ENCODE measurements at places on chromosomes 7 and 10.

GRCh38 chr7:87058744-87059524 lies 520 bp downstream of the ELAPOR2 start:
- no peak for DNase-seq

DNA sequence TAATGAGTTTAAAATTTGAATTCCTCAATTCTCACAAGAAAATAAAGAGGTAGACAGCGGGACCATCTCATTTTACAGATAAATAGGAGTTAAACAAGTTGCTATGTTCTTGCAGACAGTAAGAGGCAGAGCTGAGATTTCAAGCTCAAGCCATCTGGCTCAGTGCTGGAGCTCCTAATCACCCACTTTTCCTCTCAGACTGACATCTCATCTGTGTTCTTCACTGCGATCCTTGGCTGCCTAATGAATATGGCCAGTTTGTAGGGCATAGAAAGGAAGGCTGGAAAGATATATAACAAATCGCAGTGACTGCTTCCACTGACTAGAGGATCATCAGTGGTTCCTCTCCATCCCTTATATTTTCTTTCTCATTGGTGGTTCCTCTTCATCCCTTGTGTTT lies 151.2 kb downstream of the MPP7 start:
- DNase-seq = no peak

- DNase-seq = no peak
Measured at GRCh38 chr10:1488970-1489548, 248.3 kb downstream of the ADARB2 start.

DNA sequence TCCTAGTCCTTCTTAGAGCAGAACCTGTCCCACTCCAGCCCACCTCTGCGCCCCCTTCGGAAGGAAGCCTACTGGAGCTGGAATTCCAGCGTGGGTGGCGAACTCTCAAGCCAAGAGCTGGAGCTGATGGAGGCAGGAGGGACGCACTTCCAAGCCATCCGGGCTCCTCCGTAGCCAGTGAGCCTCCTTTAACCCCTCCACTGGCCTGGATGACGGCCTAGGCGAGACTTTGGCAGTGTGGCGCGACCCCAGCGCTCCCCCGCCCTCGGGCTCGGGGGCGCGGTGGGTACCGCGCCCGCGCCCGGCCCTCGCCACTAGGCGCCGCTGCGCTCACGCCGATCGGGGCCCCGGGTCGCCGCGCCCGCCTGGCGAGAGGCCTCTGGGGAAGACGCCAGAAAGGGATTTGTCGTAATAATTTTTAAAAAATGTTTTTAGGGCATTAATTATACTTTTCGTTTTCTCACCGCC lies 5.1 kb upstream of the EMX2 start:
- no peak for DNase-seq

DNA sequence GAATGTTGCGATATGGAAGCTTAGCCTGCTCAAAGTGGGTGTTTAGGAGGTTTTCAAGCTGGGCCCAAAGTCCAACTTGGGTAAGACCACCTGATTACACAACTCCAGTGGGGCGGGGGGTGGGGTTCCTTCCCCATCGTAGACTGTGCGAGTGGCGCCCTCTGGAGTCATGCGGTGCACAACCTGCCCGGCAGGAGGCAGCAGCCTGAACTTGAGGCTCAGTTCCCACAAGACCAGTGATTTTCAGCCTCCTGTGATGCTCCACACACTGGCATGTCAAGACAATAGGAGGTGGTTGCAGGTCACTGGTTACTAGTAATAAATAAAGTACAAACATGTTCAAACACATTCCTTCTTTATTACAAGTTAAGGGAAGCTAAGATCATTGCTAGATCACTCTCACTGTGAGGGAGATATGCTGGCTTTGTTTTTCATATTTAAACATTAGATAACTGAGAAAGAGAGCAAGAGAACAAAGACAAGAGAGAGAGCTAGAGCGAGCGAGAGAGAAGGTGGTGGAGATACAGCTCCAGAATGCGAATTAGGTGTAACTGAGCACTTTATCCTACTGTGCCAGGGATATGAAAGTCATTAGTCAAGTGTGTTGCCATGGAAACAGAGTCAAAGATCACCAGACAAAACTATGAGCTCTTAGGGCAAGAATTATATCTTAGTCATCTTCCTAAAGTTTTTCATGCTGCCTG lies 97.4 kb upstream of the BMPER start:
- DNase-seq = no peak

DNA sequence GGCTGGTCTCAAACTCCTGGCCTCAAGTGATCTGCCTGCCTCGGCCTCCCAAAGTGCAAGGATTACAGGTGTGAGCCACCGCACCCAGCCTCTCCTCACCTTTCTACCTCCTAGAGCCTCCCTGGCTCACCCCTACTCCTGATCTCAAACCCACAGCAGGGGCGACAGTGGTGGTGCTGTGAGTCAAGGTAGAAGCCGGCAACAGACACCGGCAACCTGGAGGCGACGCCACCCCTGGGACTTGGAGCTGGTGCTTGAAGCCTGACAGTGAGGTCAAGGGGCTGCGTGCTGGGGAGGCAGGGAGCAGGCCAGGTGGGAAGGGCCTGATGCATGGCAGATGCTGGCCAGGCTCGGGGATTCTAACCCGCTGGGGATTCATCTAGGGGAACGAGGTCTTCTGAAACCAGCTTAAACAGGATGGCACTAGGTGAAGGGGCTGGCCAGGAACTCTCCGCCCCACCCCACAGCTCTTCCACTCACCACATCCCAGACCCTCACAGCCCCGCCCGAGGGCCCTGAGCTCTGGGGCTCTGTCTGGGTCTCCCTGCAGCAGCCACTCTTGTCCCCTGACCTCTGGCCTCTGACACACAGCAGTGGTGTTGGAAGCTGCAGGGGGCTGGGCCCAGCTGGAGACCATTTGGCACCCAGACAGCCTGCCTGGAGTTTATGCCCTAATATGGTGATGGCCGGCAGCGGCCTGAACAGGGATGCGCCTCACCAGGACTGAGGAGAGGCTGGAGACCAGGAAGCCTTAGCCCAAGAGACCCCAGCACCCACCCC lies 16.4 kb downstream of the KCNH2 start:
- no peak for DNase-seq

DNA sequence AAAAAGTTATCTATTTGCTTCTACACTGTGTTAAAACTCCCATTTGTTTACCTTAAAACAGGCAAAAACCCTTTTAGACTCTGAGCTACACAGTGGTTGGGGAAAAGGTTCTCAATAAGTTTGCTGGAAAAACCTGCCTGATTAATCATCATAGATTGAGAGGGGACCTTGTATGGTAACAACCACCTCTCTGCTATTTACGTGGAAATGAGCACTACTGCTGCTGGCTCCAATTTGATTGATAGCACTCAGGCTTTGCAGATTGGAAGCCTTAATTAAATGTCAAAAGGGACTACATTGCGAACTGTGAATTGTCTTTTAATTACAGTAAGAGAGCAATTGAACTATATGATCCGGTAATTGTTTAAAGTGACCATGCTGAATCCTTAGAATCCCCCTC lies 119.0 kb upstream of the IMMP2L start:
- DNase-seq = no peak

DNA sequence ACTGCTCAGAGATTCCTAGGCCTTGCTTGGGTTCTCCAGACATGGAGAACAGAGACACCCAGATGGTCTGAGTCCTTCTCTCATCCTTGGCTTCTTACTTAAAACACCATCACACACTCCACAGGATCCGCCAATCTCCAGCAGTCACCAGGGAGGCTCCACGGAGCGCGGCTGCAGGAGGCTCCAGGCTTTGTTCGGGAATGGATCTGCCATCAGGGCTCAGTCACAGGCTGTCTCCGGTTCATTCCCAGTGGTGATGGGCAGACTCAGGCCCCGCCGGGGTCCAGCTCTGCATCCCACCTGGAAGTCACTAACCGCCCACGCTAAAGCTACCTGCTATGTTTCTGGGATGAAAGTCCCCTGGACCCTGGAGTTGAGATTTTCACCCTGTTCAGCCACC lies 312.9 kb downstream of the TCERG1L start:
- no peak for DNase-seq

DNA sequence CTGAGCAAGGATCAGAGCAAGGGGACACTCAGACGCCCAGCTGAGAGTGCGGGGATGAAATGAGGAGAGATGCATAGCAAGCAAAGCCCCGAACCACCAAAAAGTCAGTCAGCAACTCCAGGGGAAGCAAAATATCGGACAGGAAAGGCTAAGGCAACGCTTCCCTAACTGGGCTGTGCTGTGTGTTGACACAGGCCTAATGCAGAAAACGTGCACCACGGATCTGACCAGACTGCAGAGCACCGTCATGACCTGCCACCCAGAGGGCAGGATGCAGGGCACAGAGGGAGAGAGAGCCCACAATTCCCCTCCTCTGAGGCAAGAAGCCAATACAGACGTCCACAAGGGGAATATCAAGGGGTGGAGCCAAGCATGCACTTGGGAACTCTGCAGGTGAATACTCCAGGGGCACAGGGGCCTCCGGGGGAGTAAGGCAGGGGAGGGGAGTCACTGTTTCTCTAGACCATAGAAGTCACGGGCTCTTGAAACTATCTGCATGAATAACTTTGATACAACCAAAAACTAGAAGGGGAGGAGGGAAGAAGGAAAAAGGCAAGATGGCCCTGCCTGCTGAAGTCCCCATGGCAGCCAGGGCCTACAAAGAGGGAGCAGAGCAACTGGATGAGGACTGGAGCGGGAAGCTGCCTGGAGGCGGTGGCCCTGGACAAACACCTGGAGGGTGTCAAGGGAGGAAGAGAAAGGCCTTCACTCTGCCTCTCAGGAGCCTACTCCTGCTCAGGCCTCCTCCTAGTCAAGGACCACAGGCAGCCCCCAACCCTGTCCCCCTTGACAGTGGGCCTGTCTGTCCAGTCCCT lies 26.2 kb downstream of the GRID1 start:
- DNase-seq = no peak

GRCh38 chr10:91796331-91797047 lies 1.7 kb upstream of the TNKS2 start:
- no peak for DNase-seq

DNA sequence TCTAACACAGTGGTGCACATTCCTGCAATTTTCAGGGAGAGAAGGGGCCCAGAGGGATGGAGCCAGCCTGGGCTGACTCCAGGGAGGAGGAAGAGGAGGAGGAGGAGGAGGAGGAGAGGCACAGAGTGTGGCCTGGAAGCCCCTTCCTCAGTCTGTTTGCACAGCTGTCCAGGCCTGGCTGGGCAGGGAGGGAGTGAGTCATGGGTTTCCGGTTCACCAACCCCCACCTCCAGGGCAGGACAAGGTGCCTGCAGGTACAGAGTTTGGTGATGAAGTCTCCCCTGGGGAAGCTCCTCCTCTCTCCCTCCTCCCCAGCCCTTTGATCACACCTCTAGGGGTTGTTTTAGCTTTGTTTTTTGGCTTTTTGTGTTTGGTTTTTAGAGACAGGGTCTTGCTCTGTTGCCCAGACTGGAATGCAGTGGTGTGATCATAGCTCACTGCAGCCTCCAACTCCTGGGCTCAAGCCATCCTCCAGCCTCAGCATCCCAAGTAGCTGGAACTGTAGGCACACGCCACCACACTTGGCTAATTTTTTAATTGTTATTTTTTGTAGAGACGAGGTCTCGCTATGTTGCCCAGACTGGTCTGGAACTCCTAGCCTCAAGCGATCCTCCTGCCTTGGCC lies 77.5 kb upstream of the CUX1 start:
- DNase-seq = no peak

DNA sequence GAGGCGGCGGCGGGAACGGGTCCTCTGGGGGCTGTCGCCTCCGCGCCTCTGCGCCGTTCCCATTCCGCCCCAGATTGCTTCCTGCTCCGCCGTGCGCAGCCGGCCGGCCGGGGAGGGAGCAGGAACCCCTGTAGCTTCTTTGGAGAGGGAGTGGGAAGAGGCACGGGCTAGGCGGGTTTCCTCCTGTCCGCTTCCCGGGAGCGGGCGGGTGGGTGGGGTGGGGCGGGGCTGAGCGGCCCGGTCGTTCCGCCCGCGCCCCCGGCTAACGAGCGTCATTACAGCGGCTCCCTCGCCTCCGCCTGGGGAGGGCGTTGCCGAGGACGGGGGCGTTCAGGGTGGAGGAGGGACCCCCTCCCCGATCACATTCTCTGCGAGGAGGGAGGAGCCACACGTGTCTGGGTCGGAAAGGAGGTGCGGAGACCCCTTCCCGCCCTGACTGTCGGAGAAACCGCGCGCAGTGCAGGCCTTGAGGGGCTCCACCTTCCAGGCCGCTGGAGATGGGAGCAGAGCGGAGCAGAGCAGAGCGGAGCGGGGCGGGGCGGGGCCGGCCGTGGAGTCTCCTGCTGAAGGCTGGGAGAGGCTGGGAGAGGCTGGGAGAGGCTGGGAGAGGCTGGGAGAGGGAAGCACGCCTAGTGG lies 39.7 kb downstream of the AGAP3 start:
- DNase-seq = no peak

DNA sequence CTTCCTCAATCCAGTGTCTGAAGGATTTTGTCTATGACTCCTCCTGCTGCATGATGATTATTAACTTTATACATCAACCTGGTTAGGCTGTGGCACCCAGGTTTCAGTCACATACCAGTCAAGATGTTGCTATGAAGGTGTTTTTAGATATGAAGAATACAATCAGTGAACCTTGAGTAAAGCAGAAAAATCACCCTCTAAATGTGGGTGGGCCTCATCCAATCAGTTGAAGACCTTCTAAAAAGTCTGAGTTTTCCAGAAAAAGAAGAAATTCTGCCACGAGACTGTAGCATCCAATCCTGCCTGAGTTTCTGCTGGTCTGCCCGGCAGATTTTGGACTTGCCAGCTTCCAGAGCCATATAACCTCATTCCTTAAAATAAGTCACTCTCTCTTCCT lies 126.1 kb upstream of the FRMD4A start:
- DNase-seq = no peak

- DNase-seq = no peak
Measured at GRCh38 chr10:46222364-46222935, 64.3 kb upstream of the ANTXRL start.

DNA sequence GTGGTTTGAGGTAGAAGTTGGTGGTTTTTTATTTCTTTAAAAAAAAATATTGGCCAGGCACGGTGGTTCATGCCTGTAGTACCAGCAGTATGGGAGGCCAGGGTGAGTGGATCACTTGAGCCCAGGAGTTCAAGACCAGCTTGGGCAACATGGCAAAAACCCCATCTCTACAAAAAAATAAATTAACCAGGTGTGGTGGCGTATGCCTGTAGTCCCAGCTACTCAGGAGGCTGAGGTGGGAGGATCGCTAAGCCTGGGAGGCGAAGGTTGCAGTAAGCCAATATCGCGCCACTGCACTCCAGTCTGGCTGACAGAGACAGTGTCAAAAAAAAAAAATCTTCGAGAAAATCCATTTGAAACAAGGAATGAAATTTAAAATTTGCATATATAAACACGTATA lies 1.1 kb downstream of the IL2RA start:
- DNase-seq = no peak

GRCh38 chr10:3779158-3779741 lies 5.8 kb downstream of the KLF6 start:
- DNase-seq = no peak

GRCh38 chr7:50866343-50867033 lies 83.8 kb upstream of the GRB10 start:
- DNase-seq = no peak
